ENCODE measurements at places on chromosomes 1 and 21. TPM values are rescaled to one million over a fixed set of nuclear protein-coding genes. Genes with fewer than 3 reads are reported as not detected.

PDC gene
- total RNA-seq, result not detected

KLHDC8A gene
- total RNA-seq, result not detected

TRAF3IP3 gene
- not detected for total RNA-seq

LRRN2 gene
- not detected for total RNA-seq

PYCR2 gene
- total RNA-seq, result 32.4 TPM

MMEL1 gene
- 0.96 TPM for total RNA-seq

NCF2 gene
- 52.6 TPM for total RNA-seq

MRPS6 gene
- 6.7 TPM for total RNA-seq

MAN1C1 gene
- total RNA-seq, result 0.64 TPM

ANGPTL3 gene
- not detected for total RNA-seq

DIO1 gene
- not detected for total RNA-seq

PPM1J gene
- 5.1 TPM for total RNA-seq

DIRAS3 gene
- total RNA-seq, result not detected

KCNH1 gene
- 1.7 TPM for total RNA-seq

SEMA4A gene
- 3.4 TPM for total RNA-seq

GNPAT gene
- total RNA-seq, result 70.8 TPM

ZNF678 gene
- total RNA-seq, result 3.8 TPM

SPRR2F gene
- not detected for total RNA-seq

SERPINC1 gene
- total RNA-seq, result 0.24 TPM

NGF gene
- 2.8 TPM for total RNA-seq

CFHR2 gene
- not detected for total RNA-seq

CELA3A gene
- not detected for total RNA-seq

OR6N2 gene
- not detected for total RNA-seq

OR6N1 gene
- total RNA-seq, result not detected

PM20D1 gene
- total RNA-seq, result not detected

FAM110D gene
- total RNA-seq, result not detected

ATXN7L2 gene
- total RNA-seq, result 0.96 TPM

IL20 gene
- not detected for total RNA-seq

UBE2U gene
- total RNA-seq, result not detected

G0S2 gene
- 163 TPM for total RNA-seq

SYCP1 gene
- total RNA-seq, result not detected

DISP3 gene
- under 0.01 TPM for total RNA-seq

NUDT4B gene
- 4.6 TPM for total RNA-seq

GNG12 gene
- total RNA-seq, result 120 TPM

CFHR5 gene
- total RNA-seq, result not detected

BSND gene
- not detected for total RNA-seq

NPPB gene
- 0.48 TPM for total RNA-seq

PLOD1 gene
- total RNA-seq, result 62.2 TPM

SPRTN gene
- total RNA-seq, result 12.0 TPM

PAX7 gene
- total RNA-seq, result not detected

PGLYRP4 gene
- total RNA-seq, result 1.9 TPM

FAM3B gene
- 0.72 TPM for total RNA-seq

MPL gene
- not detected for total RNA-seq

AMY1A gene
- total RNA-seq, result not detected

ATP1A4 gene
- total RNA-seq, result not detected

PEX11B gene
- 27.5 TPM for total RNA-seq

EPHA10 gene
- total RNA-seq, result not detected

SLFNL1 gene
- not detected for total RNA-seq

PTGFR gene
- under 0.01 TPM for total RNA-seq

DPT gene
- total RNA-seq, result not detected

CCDC27 gene
- total RNA-seq, result not detected

ADAMTS5 gene
- 1.4 TPM for total RNA-seq

GSTM3 gene
- total RNA-seq, result 24.1 TPM

HRNR gene
- total RNA-seq, result not detected

KLHDC7A gene
- not detected for total RNA-seq

CFAP141 gene
- total RNA-seq, result not detected
